ENCODE measurements at places on chromosomes 16 and 17.

- DNase-seq, result no peak
These were observed 20.4 kb upstream of the YPEL2 start for GRCh38 chr17:59311051-59311468.

- no peak for DNase-seq
These were observed 134.7 kb downstream of the SOX9 start for GRCh38 chr17:72255481-72255880.

DNA sequence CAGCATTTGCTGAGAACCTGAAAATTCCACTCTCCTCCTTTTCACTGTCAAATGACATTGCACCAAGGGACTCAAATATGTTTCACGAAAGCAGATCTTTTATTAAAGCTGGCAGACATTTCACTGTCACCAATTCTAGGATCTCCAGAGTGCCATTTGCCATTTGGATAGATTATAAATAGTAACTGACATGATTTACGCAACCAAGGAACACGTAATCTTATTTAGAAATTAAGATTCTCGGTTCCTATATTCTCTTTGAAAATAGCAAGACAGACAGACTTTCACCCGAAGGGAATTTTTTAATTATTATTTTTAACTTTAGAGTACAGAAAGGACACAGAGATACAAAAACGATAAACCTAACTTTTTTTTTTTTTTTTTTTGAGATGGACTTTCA lies 49.6 kb downstream of the ANKFY1 start:
- no peak for DNase-seq

GRCh38 chr16:77059446-77059845 lies 131.5 kb upstream of the MON1B start:
- DNase-seq, result no peak

GRCh38 chr17:81234940-81235821 lies 3.7 kb downstream of the TEPSIN start:
- DNase-seq, result no peak

- no peak for DNase-seq
These were observed 340.2 kb downstream of the HS3ST3B1 start for GRCh38 chr17:14641117-14641516.
